ENCODE measurements at places on chromosomes 2 and 18.

- no peak for DNase-seq
These were observed 11.4 kb downstream of the RAB31 start for GRCh38 chr18:9719421-9719981.

DNA sequence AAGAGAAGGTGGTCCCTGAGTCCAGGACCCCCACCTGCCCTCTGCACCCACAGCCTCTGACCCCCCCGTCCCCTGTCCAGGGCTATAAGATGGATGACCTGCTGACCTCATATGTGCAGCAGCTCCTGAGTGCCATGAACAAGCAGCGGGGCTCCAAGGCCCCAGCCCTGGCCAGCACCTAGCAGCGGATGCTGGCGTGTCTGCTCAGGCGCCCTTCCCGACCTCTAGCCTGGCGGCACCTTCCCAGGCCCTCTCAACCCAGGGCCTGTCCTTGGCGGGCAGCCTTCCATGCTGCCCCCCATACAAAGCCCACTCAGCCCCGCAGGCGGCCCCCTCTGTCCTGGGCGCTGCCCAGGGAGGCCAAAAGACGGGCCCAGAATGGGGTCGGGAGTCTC is 8.7 kb upstream of the GPR17 start:
- no peak for DNase-seq

DNA sequence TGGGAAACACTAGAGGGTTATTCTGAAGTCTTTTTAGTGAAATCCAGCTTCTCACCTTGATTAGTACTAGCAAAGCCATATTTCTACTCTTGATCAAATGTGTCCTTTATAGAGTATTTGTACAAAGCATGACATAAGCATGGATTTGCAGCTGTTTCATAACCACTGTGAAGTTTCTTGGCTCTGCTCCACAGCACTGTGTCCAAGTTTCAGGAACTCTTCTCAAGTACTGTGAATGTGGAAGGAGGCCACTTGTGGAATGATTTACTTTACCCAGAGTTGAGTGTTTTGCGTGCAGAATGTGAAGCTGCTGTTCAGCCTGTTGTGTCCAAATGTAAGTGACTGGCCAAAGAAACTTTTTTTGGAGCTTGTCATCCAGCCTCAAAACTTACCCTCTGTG is 16.2 kb upstream of the MAPRE2 start:
- DNase-seq, result no peak

DNA sequence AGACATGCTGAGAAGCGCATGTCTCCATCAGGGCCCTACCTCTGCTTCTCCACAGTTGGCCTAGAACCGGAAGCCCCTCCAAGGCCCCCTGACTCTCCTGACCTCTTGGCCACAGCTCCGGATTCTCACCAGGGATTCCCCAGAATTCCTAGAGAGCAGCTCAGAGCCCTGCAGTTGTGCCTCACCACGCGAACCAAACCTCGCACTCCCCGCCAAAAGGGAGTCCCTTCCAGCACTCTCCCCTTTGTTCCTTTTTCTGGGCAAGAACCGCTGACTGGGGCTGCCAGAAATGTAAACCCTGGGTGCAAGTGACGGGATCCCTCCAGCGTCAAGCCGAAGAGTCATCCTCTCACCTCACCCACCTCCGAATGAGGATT is 36.7 kb downstream of the AFF3 start:
- DNase-seq, result peak; percentile 38

DNA sequence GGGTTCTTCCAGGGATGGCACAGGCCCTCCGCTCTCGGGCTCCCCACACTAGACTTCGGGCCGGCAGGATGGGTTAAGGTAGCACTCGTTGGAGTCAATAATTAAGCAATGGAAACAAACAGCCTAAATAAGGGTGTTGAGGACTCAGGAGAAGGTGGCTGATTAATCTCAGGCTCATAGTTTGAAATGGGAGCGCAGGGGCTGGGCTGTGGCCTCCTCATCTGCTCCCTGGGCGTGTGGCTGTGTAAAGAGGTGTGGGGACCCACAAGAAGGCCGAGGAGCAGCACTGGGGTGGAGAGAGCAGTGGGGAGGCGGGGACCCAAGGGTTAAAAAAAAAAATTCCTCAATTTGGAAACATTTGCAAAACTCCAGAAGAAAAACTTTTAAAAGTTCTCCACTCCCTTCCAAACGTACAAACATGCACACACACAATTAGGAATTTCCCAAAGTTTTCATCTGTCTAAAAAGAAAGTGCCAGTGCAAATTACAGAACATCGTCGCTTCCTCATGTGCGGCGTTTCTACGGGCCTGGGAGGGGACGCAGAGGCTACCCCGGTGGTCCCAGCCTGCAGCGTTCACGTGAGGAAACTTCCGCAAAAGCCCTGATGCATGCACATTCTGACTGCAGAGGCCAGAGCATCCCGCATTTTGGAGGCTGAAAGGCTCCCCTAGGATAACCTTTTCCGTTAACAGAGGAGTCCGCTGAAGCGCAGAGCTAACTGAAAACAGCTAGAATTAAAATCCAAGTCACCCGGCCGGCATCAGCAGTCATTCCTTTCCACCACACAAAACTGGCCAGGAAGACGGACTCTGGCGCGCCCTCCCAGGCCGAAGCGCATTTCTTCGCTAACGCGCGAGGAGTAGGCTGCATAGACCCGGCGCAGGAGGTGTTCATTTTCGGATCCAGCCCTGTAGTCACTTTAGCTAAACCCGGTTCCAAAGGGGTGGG is 1.0 kb upstream of the TUBB6 start:
- peak; percentile 68 for DNase-seq

GRCh38 chr2:74599676-74600075 is 45.2 kb downstream of the DOK1 start:
- no peak for DNase-seq

DNA sequence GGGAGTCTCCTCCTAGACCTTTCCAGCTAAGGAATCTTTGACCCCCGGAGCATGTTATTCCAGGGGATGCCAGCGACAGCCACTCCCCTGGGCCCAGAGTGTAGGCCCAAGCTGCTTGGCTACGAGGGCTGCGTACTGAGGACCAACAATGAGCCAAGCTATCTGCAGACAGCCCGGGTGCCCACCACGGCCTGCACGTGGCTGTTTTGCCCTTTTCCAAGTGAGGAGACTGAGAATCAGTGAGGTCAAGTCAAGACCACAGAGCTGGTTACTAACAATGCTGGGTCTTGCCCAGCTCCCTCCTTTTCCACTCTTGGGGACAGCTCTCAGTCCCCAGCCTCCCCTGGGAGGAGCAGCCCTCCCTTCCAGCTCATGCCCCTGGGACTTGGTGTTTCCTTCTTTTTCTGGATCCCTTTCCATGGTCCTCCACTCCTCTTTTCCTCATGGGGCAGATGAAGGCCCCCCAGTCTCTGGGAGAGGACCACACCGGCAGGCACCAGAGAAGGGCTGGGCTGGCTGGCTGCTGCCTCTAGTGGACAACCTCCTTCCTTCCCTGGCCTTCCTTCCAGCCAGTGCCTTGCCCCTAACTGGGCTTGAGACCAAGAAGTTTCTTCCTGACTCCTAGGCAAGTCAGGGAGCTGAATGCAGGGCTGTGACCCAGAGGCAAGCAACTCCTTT is 550 bp upstream of the MALL start:
- peak; percentile 53 for DNase-seq

GRCh38 chr2:190277234-190278112 is 42.2 kb downstream of the HIBCH start:
- DNase-seq, result peak; percentile 67
